ENCODE measurements at places on chromosomes 2 and 18. TPM values are rescaled to one million over a fixed set of nuclear protein-coding genes. Genes with fewer than 3 reads are reported as not detected.

Gene SMARCAL1
- 3.2 TPM for total RNA-seq

Gene PREB
- 79.3 TPM for total RNA-seq

Gene TEKT4
- not detected for total RNA-seq

Gene UBR3
- total RNA-seq: 16.3 TPM

Gene POTEJ
- total RNA-seq: 0.06 TPM

Gene NETO1
- 4.9 TPM for total RNA-seq

Gene CYP27A1
- total RNA-seq: 0.80 TPM

Gene FAP
- 6.9 TPM for total RNA-seq

Gene CPLX4
- not detected for total RNA-seq

Gene SCG2
- 3.0 TPM for total RNA-seq

Gene XDH
- 0.97 TPM for total RNA-seq

Gene ZAP70
- 0.33 TPM for total RNA-seq

Gene MAP3K19
- total RNA-seq: not detected
